ENCODE measurements at places on chromosomes 12 and 14.

DNA sequence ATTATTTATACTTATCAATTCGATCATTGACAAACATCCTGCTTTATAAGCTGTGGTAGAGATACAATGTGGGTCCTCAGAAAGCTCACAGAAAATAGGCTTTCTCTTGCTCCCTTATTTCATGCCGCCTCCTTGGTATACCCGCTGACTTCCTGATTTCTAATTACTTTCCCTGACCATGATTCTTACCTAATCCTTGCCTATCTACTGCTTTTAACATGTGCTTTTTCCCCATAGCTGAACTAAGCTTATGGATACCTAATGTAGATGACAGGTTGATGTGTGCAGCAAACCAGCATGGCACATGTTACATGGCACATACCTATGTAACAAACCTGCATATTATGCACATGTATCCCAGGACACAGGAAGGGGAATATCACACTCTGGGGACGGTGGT is 65.1 kb downstream of the ITPR2 start:
- DNase-seq, result no peak

- DNase-seq, result no peak
Measured at GRCh38 chr12:13851828-13852227, 129.6 kb downstream of the GRIN2B start.

GRCh38 chr12:123748661-123749060 is 13.4 kb upstream of the DNAH10 start:
- no peak for DNase-seq

DNA sequence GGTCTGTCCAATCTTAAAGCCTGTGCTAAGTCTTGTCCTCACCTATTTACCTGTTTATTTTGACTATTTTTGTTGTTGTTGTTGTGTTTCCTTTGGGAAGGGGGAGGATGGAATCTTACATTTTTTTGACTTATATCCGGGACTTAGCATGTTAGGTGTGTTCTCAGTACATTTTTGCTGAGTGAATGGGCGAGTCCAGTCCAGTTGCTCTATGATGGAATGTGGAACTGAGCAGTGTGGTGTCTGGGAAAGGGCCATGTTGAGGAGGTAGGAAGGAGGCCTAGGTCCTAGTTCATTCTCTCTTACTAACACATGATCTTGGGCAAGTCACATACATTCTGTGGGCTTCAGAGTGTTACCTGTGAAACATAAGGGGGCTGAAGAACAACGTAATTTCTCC is 80.9 kb upstream of the SLC38A2 start:
- DNase-seq, result no peak

DNA sequence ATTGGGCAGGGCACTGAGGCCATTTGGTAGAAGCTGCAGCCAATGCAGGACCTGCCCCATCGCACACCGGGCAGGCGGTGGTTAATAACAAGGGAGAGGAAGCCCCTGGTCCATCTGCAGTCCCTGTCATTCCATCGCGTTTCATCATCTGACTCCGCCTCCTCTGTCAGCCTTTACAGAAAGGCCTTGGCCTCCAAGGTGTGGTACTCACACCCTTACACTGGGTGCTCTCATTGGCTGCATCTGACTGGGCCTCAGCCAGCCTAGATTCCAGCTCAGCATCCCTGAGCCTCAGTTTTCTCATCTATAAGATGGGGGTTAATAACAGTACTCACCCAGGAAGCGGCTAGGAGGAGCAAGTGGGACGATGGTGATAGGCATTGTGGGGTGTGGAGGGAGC is 14.7 kb upstream of the HHIPL1 start:
- DNase-seq, result no peak

DNA sequence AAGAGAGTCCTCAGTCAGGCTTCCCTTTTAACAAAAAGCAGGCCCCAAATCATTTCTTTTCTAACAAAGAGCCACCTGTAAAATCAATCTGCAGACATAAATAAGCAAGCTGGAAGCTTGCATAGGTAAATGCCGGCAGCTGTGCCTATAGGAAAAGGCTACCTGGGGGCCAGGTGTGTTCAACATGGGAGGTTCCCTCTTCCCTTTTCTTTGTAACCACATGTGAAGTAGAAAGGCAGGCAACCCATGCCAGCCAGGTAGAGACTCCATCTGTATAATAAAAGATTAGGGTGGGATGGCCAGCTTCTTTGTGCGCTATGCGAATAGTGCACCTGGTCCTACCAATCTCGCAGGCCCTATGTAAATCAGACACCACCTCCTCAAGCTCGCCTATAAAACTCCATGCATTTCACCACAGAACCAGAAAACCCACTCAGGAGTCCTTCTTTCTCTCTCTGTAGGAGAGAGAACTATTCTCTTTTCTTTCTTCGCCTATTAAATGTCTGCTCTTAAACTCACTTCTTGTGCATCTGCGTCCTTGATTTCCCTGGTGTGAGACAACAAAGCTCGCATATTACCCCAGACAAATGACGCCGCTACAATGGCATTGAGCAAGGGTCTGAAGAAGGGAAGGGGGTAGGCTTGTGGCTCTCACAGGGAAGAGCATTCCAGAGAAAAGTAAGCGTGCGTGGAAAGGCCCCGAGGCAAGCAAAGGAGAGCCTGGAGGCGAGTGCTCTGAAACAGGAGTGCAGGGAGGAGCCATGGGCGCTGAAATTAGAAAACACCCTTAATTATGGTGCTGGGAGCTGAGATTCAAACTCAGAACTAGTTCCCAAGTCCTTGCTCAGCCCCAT is 67.2 kb downstream of the TTC9 start:
- DNase-seq, result no peak

- DNase-seq, result no peak
Measured at GRCh38 chr12:116130431-116130830, 147.1 kb downstream of the MED13L start.

DNA sequence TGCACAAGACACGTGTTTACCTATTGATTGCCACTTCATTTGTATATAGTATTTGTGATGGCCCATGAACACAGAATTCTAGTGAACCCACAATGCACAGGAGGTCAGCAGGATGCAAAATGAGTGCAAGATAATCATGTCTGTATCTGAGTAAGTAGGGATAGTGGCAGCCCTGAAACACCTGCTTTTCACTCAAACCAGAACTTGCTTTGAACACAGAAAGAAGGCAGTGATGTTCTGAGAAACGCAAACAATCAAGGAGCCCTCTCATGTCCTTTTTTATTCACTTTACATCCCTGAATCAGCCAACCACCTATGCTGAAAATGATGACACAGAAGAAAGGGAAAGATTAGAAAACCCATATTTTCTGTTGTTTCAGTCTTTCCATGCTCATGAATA is 170.4 kb upstream of the AVPR1A start:
- DNase-seq, result no peak

- no peak for DNase-seq
Measured at GRCh38 chr12:64255249-64255648, 33.2 kb upstream of the KICS2 start.

DNA sequence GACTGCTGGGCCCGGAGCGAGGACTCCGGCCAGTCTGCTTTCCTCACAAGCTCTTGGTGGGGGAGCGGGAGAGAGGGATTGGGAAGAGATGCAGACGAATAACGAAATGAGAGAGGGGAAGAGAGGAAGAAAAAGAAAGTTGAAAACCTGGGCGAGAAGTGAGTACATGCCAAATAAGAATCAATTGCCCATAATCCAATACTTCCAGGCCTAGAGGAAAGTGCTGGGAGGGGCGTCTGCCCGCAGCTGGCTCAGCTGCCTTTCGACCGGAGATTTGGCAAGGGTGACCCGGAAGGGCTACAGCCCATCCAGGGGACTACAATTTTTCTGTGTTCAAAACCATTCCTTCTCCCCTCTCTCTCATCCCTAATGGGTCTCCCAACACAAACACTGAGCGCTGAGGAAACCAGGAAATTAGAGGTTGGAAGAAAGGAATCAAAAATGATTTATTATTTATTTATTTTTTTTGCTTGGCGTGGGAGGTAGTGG is 4.9 kb downstream of the NKX2-1 start:
- DNase-seq, result no peak

GRCh38 chr14:21385188-21385904 is 1.5 kb upstream of the SUPT16H start:
- no peak for DNase-seq

DNA sequence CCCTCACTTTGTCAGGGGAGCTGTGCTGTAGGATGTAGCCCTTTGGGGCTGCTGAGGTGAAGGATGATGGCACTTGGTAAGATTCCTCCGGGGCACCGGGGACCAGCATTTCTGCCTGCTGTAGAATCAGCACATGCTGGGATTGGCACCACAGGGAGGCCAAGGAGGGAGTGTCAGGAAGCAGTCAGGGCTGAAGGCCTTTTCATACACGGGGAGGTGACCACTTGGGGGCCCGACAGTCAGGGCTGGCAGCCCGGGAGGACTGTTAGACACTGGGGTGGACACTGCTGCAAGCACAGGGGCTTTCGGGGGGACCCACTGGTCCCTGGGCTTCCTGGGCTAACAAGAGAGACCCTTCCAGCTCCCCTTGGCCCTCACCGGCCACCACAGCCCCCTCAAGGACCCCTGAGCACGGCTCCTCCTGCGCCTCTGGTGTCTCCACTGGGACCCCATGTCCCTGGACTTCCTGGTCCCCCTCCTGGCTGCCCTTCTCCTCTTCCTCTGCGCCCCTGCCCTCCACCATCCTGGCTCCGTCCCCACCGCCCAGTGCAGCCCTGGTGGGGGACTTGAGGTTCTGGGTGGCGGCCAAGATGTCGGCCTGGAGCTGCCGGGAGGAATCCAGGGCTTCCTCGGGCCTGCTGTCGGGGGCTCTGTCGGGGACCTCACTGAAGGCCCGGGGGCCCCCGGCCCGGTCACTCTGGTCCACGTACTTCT is 6.5 kb downstream of the TMEM119 start:
- DNase-seq, result no peak

DNA sequence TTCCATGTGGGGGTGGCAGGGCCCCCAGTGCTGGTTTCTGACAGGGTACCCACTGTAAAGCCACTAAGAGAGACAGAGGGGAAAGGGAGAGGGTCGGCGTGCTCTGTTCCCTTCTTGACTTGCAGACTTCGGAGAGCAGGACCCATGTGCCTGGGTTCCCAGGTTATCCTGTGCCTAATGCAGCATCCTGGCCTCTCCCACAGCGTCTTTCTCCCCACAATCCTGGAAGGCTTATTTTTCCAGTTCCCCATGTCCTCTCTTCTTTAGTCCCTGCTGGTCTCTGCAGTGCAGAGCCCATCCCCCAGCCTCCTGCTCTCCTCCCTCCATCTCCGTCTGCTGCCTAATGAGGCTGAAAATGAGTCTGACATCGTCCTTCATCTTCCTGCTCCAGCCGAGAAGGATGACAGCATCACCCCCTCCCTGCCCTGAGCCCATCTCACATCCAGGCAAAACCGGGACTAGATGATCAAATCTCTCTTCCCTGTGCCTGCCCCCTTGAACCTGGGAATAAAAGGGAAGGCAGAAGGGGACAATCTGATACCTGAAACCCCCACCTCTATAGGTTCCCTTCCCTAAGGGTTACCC is 15.1 kb downstream of the CALCOCO1 start:
- DNase-seq, result no peak

DNA sequence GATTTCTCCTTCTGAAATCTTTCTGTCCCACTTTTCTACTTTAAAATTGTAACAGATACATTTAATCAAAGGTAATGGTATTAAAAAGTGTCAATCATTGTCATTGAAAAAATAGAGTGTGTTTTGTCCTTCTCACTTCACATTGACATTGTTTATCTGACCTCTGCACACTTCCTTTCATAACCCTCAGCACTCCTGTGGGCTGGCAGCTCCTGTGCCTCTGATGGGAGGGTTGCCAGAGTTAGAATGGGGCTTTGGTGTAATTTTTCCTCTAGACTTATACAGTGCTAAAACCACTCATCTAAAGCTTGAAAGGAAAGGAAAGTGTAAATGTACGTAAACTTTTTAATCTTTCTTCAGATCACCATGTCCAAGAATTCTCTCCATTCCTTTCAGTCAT is 23.7 kb downstream of the KCNA1 start:
- DNase-seq, result no peak

DNA sequence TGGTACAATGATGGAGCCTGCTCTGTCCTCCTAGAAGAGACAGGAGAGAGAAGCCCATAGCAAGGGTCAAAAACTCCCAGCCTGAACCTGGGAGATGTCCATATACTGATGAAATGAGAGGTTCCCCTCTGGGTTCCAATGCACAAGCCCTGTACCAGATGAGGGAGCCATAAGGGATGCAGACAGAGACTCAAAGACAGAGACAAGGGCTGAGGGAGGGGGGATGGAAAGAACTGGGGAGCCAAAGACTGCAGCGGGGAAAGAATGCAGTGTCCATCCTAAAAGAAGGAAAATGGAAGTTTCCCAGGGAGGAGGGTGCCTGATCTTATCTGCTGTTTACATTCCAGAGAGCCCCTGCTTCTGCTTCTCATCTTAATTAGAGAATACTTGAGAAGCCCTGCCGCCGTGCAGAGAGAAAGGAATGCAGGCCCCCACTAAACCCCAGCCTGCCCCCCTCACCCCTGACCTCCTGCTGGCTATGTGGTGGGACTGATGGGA is 27.7 kb downstream of the KRT18 start:
- no peak for DNase-seq

DNA sequence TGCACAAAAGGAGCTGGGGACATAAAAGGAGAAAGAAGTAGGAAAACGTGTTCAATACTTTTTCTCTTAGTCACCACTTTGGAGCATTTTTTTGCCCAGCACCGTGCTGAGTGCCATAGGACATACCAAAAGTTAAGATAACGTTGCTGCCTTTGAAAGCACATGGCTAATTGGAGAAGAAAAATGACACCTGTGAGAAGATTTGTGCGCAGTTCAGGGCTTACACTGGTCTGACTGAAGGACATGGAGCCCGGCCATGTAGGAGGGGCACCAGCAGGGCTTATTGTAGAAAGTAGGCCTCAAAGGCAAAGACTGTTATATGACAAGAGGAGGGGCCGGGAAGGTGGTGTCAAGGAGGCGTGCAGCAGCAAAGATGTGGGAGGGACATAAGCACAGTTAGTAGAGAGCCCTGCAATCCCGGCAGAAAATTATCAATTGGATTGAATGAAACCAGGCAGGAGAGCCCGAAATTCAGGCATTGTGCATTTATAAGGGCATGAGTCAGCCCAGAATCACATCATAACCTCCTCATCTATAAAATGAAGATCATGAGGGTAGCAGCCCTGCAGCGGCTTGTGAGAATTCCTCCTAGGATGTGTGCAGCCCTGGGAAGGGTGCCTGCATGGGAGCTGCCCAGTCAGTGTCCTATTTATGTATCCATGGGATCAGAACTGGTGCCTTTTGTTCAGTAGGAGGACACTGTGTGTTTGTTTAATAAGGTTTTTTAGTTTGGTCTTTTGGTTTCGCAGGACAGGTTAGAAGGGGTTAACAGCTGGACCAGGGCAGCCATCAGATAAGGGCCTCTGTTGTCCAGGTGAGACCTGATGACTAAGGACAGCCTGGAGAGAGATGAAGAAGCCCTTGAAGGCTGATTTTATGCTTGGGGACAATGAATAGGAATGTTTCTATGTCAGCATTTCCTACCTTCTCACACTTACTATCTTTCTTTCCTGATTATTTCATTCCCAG is 122.4 kb downstream of the GPR135 start:
- no peak for DNase-seq

GRCh38 chr14:76305268-76305826 is 70.6 kb upstream of the ESRRB start:
- no peak for DNase-seq

GRCh38 chr14:59126714-59127436 is 61.6 kb upstream of the DAAM1 start:
- no peak for DNase-seq
